ENCODE measurements at places on chromosomes 4 and X.

DNA sequence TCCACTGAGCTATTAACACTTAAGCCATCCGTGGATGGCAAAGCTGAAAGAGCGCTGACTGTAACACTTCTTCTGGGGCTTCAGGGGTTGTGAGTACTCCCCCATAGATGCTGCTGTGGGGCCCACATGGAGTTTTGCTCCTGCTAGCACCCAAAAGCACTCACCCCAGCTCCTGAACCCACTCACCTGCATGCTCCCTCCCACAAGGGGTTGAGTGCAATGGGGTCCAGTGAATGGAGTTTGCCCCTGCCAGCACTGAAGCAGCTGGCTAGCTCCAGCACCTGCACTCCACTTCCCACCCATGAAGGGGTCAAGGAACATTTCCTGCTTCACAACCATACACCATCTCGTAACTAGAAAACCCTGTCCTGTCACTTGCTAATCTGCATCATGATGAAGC is 78.9 kb downstream of the IL21 start:
- DNase-seq, result no peak

GRCh38 chrX:85897362-85898126 is 149.8 kb downstream of the CHM start:
- DNase-seq, result no peak

GRCh38 chr4:150119492-150119891 is 41.2 kb downstream of the DCLK2 start:
- no peak for DNase-seq

DNA sequence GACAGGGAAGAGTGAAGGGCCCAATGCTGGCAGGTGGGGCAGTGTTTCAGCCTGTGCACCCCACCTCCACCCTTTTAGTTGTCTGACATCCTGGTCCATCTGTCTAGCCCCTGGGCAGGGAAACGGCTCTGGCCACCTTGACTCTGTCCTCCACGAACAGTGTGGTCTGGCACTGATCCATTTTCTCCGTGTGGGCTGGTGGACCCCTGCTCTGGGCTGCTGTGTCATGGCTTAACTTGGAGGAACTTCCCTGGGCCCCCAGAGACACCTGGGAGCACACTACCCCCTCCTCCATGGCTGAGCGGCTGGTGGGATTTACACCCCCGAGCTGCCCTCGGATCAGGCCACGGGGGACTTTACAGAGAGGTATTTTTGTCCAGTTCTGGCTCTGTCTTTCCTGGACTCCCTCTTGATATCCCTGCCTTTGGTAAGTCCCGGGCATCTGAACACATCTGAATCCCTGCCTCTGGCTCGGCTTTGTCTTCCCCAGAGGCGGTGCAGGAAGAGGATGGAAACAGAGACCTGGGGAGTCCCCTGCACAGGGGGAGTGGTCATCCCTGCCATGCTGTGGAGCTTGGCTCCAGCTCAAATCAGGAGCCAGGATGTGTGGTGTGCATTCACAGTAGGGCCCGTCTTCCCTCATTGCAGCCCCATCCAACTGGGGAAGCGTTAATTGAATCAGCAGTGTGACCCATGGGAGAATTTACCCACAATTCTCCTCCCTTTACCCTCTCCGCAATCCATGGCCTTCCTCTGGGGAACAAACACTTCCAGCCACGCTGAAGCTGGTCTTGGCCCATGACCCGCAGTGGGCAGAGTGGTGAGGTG is 6.3 kb upstream of the NKX1-1 start:
- DNase-seq, result no peak

- DNase-seq, result no peak
Observed at GRCh38 chrX:10072786-10073568, 83.8 kb upstream of the CLCN4 start.

- no peak for DNase-seq
Observed at GRCh38 chrX:148382983-148383382, 117.4 kb upstream of the AFF2 start.

- no peak for DNase-seq
Observed at GRCh38 chr4:104486716-104487504, 7.8 kb downstream of the CXXC4 start.

DNA sequence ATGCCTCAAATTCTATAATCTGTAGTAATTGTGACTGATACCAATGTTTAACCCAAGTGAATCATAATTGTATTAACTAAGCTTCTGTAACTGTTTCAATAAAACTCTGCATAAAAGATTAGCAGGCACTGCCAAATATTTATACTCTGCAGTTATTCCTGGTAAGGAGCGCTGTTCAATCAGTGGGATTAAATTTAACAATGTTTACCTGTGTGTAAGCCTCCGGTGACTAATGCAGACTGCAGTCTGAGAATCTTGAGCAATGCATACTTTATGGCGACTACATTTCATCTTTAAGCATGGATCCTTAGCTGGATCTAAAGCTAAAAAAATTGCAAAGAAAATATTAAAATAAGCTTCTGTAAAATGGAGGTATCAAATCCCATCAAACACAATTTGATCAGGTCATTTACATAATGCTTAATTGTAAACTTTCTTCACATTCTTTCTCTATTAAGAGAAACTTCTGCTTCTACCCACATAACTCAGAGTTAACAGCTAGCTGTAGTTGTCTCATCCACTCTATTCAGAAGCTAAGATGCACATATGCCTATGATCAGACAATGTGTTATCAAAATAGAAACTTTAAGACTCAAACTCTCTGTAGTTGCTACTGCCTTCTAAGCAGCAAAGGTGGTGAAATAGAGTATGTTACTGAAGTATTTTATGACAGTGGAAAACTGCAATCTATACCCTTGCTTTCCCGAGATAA is 234.0 kb downstream of the SPOCK3 start:
- DNase-seq, result no peak

- no peak for DNase-seq
Observed at GRCh38 chr4:4582653-4583052, 40.8 kb upstream of the STX18 start.

- peak; percentile 64 for DNase-seq
Observed at GRCh38 chr4:87073199-87074120, 138.6 kb downstream of the AFF1 start.

GRCh38 chr4:47703956-47704355 is 133.9 kb downstream of the CORIN start:
- DNase-seq, result no peak

GRCh38 chr4:41505161-41505661 is 32.7 kb upstream of the LIMCH1 start:
- DNase-seq, result no peak

GRCh38 chr4:74658116-74658515 is 136.2 kb downstream of the BTC start:
- DNase-seq, result no peak

DNA sequence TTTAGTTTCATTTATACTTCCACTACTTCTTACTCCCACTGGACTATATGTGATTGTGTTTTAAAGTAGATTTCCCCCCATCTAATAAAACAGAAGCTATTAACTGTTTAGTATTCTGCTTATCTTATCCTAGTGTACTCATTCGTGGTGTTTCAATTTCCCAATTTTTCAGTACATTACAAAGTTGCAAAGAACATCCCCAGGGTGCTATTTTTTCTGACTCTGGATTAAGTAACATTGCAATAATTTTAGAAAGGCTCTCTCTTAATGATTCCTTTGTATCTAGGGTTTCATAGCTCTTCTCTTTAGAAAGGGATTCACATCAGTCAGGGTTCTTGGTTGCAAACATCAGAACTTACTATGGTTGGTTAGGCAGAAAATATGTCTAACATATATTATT is 317.9 kb upstream of the DIPK2B start:
- no peak for DNase-seq

DNA sequence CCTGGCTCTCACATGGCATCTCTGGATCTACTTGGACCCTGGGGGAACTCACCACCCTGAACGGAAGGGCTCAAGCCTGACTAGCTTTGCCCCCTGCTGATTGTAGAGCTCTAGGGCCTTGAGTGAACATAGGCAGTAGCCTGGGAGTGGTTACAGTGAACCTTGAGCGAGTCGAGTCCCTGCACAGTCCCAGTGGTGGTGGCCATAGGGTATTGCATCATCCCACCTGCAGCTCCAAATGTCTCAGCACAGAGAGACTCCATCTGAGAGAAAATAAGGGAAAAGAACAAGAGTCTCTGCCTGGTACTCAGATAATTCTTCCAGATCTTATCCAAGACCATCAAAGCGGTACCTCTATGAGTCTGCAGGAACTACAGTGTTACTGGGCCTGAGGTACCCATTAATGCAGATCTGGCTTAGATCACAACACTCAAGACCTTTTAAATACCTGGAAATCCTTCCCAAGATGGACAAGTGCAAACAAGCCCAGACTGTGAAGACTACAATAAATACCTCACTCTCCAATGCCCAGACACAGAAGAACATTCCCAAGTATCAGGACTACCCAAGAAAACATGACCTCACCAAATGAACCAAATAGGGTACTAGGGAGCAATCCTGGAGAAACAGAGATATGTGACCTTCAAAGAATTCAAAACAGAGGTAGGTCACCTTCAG is 167.5 kb upstream of the TET2 start:
- DNase-seq, result no peak

GRCh38 chr4:88737307-88737941 is 39.8 kb upstream of the NAP1L5 start:
- DNase-seq, result peak; percentile 20

DNA sequence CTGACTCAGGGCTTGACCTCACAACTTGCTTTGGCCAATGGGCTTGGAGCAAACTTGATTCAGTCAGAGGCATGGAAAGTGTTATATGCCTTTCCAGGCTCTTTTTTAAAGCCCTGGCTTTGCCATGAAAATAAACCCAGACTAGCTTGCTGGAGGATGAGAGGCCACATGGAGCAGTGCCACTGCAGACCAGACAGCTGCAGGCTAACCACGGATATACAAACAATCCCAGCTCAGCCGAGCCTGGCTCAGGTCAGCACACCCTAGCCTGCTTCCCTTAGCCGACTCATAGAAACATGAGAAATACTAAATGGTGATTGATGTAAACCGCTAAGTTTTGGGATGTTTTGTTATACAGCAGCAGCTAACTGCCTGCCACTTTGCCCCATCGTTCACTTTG is 345.1 kb downstream of the ARHGAP10 start:
- DNase-seq, result no peak
